ENCODE measurements at places on chromosomes 13 and 19.

GRCh38 chr19:1082165-1082927 lies 12.8 kb downstream of the POLR2E start:
- peak; percentile 88 for DNase-seq

DNA sequence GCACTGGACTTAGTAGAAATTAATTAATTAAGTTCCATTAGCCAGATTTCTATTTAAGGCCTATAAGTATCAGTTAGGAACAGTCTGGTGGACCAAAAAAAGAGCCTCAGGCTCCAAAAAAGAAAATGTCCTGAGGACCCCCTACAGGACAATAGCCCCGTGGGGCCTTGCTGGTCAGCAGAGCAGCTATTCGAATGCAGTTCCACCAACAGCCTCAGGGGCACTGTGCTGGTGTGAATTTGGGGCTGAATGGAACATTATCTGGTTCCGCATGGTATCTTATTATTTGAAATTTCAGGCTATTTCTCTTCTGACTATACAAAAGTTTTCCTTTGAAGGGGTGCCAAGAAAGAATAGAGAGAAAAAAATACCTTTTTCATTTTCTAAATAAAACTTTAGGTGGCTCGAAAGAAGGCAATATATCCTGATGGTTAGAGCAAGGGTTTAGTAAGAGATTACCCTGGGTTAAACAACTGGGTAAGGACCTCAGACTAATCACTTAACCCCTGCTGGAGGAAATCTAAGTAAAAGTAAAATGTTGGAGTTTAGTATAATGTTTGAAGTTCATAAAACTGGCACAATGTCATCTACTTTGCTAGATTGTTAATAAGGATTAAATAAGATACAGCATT lies 147.2 kb downstream of the MIPEP start:
- no peak for DNase-seq

GRCh38 chr13:26727633-26728032 lies 33.0 kb downstream of the GPR12 start:
- DNase-seq = no peak

- no peak for DNase-seq
Observed at GRCh38 chr19:29342721-29343120, 129.8 kb upstream of the UQCRFS1 start.
